ENCODE measurements at places on chromosomes 11 and 22.

- peak; percentile 15 for DNase-seq
These were observed 585 bp downstream of the THYN1 start for GRCh38 chr11:134252346-134253187.

DNA sequence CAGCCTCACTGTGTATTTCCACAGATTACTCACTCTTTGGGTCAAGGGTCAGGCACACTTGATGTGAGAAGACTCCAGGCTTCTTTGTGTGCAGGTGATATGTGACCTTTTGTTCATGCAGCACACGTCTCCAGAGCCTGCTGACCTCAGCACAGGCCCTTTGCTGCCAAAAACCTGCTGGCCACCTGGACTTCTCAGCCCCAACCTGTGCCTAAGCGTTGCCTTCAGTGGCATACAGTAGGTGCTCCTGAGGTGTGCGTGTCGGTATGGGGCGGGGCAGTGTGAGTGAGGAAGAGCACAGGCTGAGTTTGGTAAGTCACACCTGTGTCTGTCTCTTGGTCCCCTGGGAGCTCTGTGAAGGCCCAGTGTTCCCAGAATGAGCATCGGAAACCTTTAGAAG, 58.1 kb downstream of the WNT11 start:
- no peak for DNase-seq

GRCh38 chr11:4890279-4890678, 8.6 kb downstream of the OR51T1 start:
- DNase-seq, result no peak

DNA sequence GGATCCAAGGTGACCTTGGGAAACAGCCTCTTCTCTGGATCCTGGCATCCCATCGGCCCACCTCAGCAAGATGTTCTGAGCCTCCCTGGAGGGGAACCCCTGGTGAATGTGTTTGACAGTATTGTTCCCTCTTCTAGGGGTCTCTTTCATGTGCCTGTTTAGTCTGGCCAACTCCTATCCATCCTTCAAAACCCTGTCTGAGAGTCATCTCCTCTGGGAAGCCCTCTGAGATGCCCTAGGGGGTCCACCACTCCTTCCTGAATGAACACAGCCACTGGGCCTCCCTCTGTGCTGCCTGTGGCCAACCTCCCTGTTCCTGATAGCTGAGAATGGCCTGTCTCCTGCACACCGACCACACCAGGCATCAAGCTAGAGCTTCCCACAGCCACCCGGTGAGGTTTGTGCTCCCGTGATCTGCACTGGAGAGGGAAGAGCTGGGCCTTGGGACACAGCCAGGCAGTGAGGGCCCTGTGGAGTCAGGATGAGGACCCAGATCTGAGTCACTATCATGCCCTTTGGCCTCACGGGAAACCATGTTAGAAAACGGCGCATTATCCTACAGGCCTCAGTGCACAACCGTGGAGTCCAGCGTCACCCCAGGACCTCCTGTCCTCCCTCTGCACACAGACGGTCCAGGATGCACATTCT, 8.8 kb downstream of the WNT7B start:
- DNase-seq, result no peak

GRCh38 chr11:22343371-22344032, 5.3 kb downstream of the SLC17A6 start:
- no peak for DNase-seq

DNA sequence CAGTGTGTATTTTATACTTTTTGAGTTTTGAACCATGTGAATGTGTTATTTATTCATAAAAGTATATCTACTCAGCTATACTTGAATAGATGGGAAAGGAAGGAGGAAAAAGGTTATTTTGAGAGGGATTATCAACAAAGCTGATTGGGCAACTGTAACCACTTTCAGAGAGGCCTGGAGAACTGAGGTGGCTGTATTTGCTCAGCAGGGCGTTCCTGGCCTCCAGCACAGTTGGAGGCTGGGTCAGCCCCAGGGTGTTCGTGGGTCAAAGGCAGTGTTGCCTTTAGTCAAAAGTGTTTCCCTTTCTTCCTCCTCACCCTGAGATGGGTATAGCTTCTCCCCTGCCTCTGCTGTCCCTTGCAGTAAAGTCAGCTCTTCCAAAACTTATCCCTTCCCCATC, 26.7 kb downstream of the ASCC2 start:
- DNase-seq, result no peak

DNA sequence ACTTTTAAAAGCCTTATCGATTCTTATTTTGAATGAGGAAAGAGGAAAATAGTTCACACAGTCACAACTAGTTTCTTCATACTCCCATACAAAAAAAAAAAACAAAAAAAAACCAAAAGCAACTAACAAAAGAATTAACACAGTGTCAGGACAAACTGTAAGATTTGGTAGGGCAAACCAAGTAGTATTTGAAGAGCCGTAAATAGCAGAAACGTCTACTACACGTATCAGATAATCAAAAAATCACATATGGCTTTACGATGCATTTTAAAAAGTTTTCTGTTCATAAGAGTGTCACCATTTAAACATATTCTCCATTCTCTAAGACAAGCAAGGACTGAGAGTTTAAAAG, 2.3 kb downstream of the PICALM start:
- DNase-seq, result no peak

DNA sequence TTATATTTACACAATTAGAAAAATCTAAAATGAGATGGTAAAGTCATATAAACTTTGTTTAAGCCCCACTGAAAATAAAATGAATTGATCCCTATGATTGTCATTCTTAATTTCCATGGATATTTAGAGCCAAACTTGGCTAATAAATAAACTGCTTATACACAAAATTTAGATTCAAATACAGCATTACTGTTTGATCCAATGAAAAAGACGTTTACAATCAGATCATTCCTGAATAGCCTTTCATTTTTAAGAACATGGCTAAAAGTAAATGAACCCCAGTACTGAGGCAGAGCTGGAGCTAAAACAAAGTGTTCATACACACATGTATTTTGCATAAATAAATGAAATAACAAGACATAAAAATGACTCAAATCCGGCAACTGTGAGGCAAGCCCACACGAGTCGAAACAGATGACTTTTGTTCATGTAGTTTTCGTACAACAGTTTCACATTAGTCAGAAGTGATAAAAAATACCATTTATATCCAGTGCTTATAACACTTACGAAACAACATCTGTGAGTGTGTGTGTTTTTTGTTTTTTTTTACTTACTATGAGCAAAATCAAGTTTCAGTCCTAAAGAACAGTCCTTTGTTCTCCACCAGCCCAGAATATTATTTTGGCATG, 386.5 kb downstream of the SOX6 start:
- no peak for DNase-seq

DNA sequence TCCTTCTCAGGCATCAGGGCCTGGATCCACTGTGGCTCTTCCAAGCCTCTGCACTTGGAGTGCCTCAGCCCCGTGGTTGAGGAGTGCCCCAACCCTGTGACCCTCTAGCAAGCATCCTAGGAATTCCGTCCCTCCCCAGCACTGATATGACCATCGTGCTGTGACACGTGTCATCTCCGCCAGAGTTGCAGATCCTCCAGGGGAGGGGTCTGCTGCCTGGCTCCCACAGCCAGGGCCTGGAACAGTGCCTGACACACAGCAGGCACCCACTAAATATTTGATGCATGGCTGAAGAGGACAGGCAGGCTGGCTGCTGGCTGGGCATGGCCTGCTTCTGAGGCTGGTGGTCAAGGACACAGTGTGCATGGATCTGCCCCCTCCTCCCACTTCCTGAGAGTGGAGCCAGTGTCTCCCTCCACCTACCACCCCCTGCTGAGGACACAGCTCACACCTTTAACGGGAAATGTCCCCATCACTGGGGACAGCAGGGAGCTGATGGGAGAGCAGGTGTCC, 1.7 kb upstream of the CD81 start:
- DNase-seq, result no peak

DNA sequence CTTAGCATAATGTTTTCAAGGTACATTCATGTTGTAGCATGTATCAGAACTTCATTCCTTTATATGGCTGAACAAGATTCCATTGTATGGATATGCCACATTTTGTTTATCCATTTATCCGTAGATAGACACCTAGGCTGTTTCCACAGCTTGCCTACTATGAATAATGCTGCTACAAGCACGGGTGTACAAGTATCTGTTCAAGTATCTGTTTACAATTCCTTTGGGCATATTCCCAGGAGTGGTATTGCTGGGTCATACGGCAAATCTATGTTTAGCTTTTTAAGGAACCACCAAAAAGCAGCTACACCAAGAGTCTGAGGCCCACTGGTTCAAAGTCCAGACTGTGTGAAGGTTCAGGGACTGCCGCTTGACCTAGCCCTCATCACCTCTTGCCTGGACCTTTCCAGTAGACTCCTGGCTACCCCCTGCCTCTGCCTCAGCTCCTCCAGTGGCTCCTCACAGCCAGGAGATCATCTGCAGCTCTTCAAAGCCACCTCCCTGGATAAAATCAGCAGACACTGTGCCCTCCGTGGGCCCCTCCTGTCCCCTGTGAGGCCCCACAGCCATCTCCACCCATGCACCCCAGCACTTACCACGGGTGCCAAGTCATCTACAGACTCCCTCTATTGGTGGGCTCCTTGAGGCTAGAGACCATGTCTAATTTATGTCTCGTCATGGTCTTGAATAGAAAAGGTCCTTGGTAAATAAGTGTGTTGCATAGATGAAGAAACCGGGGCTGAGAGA, 160.3 kb downstream of the MN1 start:
- DNase-seq, result no peak

DNA sequence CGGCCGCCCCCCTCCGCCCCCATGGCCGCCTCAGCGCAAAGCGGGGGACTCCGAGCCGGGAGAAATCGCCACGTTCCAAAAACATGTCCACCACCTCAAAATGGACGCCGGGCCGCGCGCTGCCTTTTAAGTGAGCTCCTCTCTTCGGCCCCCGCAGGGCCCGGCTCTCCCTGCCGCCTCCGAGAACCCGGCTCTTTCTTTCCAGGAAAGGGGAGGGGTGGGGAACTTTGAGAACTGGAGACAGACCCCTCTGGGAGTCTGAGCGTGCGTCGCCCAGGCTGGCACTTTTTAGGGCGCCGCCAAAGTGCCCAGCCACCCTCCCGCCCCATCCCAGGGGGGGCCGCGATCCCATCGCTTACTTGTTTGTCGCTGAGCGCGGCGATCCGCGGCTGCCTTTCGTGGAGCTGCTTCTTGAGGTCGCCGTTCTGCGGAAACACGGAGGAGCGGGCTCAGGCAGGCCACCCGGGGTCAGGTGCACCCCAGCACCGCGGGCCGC, 1.6 kb downstream of the PHF21B start:
- DNase-seq, result no peak

DNA sequence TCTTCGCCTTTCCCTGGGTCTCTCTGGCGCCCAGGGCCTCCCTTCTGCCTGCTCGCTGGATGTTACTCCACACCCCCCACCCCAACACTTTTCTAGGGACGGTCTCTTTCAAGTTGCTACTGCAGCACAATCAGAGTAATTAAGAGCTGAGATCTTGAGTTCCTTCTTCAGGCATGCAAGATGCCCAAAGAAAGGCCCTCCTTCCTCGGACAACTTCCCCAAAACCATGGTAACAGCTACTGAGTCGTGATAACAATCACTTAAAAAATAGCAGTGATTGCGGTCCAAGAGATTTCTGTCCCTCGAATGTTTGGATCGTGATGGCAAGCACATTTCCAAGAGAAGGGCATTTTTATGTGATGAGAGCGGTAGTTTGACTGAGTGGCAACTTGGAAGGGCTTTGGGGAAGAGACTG, 638 bp upstream of the TENM4 start:
- DNase-seq, result no peak

DNA sequence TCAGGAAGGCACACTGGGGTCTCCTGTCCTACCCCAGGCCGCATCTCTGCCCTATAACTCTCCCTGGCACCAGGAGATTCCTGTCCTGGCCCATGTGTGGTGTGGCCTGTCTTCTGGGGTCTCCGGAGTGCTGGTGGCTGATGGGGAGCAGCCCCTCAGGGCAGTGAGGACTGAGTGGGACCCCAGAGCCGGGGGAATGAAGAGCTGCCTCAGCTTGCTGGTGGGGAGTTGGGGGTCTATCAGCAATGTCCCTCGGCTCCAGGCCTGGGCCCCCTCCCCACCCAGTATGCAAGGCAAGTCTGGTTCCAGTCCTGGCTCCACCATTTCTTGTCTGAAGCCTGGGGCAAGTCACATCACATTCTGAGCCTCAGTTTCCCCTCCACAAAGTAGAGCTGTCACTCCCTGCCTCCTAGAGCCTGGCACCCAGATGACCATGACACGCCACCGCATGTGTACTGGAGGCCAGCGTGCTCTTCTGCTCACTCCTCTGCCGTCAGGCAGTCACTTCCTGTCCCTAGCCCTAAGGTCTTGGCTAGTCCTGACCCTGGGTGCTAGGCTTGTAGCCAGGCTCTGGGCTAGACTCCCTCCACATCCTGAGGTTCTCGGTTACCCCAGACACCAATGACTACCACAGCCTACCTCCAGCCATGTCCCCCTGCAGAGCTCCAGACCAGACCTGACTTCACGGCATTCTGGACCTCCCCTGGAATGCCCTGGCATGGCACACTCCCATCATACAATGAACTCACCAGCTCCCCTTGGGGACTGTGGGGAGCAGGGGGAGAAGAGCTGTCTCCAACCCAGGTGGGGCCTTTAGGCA, 12.8 kb downstream of the ARAP1 start:
- DNase-seq, result no peak

DNA sequence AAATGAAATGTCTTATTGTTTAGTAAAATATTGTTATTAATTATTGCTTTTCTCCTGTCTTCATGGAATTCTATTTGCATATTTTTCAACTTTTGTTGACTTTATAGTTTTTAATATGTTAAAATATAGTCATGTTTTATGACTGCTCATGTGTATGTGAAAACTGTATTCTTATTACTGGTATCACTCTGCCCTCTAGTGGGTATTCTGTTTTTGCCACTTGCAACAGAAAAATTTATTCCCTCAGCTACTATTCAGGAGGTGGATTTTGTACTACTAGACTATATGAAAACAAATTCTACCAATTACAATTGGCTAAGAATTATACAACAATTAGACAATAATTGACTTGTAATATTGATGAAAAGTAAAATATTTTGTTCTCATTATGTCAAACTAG, 45.0 kb downstream of the OR4C6 start:
- no peak for DNase-seq

DNA sequence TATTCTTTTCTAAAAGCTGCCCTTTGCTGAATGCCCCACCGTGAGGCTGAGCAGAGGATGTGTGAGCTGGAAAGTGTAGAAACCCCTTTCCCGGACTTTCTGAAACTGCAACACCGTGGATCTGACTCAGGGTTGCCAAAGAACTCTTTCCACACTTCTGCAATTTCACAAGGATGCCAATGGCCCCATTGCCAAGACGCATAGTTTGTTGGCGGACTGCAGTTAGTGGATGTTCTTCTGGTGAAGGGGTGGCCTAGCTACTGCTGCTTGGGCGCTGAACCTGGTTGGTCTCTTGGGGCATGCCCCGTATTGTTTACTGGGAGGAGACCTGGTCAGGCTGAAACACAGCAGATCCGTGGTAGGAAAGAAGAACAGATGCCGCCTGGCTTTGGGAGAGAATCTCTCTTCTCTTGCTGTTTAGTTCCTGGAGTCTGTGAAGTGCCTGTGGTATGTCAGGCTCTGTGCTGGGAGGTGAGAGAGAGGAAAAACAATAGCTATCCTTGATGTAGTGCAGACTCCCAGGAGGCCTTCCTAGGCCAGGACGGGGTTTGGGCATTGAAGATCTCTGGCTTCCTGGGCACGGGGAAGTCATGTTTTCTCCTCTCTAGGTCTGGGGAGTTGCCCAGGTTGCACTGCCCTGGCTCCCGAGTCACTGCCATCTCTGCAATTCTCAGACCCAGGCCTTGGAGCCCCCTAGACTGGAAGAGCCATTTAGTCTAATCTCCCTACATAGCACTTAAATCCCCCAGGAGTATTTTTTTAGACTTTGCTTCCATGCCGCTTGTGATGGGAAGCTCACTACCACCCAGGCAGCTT, 26.9 kb downstream of the CD82 start:
- DNase-seq, result no peak

All from T-helper 1 cell (primary cell).